ENCODE measurements at places on chromosomes 7 and 10.

DNA sequence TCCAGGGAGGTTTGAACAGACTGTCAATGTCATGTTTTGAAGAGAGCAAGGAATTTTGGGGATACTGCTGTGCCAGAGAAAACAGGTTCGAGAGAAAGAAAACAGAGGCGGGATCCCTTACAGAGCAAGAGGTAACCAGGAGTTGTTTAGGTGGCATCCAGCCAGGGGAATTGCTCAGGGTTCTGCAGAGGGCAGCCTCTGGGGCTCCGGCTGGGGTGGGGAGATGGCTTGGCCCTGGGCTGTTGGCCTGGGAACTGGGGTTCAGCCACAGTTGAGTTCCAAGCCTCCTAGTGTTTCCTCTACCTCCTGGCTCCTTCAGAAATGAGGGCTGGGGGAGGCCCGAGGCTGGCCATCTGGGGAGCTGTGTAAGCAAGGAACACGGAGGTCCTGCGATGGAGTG, 68.0 kb downstream of the CAMK1D start:
- no peak for DNase-seq

GRCh38 chr10:13311177-13311575, 11.3 kb upstream of the PHYH start:
- no peak for DNase-seq

- DNase-seq, result no peak
These were observed 461.0 kb upstream of the NRG3 start for GRCh38 chr10:81414038-81414437.

- DNase-seq, result no peak
These were observed 12.1 kb upstream of the PDGFA start for GRCh38 chr7:531777-532176.

- no peak for DNase-seq
These were observed 588.8 kb downstream of the INHBA start for GRCh38 chr7:41114131-41114530.

DNA sequence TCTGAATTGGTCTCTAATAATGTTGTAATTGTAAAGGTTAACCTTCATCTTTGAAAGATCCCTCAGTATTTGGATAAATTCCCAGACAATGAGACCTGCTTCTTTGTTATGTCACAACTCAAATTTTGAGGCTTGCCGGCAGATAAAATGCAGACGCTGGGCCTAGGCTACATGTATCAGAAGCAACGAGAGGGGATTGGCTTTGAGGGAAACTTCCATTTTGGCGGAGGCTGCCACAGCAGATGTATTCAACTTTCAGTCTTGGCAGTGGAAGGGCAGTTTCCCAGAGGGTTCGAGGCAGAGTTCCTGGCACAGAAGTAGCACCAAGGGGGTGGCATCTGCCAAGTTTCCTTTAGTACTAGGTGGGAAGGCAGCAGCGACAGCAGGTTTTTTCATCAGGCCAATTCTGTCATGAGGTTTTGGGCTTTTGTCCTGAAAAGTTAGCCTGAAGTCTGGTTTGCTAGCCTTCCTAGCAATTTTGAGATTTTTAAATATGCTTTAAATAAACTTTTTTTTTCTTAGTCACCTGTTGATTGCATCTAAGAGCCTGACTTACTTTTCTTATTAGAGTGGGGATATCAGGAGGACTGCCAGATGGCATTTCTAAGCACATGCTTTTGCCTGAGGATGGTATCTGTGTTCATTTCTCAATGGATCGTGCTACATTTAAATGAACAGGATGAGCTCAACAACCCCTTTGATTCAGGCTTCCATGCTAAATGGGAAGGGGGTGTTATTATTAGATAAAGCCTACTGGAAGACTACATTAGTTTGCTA, 89.5 kb upstream of the FAM3C start:
- no peak for DNase-seq

GRCh38 chr7:24833549-24833948, 76.3 kb upstream of the GSDME start:
- no peak for DNase-seq

- no peak for DNase-seq
These were observed 2.3 kb downstream of the GLRX3 start for GRCh38 chr10:130138479-130138866.

- no peak for DNase-seq
These were observed 44.1 kb upstream of the CNPY1 start for GRCh38 chr7:155590215-155591018.

DNA sequence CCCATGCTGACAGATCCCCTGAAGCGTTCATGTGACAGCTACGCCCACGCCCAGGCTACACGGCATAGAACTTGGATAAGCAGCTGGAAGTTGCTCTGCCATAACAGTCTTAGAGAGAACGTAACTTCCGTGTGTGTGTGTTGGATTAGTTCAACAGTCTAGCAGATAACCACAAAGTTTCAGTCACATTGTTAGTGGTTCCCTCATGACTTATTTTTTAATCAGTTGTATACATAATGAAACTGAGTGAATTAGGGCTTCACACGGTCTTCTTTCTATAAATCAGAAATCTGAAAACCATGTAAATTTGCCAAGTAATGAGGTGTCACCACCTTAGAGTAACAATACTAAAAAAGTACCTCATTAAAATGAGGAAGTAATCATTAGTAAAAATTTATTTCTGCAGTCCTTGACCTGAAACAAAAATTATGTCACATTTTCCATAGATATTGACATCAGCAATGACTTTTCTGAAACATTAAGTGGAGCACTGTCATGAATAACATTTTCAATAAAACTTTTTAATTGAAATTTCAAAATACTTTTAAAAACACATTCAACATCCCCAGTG, 21.7 kb upstream of the MACC1 start:
- DNase-seq, result peak; percentile 60

GRCh38 chr7:24456526-24457218, 116.6 kb upstream of the PALS2 start:
- DNase-seq, result no peak

GRCh38 chr7:129951226-129952085, 1.3 kb downstream of the UBE2H start:
- DNase-seq, result no peak

Data from T-helper 1 cell (primary cell).